Jurkat, Clone E6-1 (cell line): ENCODE measurements at places on chromosomes 7 and 10.

DNA sequence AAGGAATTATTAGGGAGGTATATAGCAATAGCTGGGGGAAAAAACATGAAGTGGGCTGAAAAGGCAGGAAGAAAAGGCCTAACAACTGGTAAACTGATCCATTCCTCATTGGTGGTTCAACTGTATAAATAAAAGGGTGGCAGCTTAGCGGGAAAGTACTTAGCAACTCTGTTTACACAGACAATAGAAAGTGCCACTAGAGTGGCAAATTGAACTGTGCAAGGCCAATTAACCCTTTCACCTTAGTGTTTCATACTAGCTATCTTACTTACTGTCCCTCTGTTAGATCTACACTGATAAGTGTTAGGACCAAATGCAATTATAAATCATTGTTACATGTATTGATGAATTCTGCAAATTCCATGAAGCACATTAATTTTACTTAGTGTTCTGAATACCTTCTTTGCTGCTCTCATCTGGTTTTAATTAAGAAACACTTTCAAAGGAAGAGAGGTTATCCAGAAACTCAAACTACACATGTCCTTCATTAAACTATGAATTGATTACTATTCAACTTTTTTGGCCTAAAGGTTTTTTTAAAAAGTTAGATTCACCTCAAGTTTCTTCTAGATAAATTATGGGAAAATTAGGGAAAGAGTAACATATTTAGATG lies 28.0 kb downstream of the DNAJC1 start:
- DNase-seq, result no peak

DNA sequence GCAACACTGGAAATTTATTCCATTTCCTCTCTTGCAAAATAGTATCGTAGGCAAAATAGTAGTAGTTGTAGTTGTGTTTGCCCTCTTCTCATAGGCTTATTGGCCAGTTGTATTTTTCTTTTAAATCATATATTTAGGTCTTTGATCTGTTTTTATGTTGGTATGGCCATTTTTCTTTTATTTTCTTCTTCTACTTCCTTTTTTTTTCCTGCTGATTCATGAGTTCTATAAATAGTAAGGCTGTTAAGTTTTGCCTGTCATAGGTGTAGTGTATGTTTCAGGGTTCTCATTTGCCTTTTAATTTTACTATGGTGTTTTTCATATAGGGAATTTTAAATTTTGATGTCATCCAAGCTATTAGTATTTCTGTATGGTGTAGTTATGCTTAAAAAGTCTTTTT lies 25.4 kb upstream of the MRC1 start:
- no peak for DNase-seq

GRCh38 chr7:84949501-84949900 lies 237.4 kb downstream of the SEMA3D start:
- no peak for DNase-seq

DNA sequence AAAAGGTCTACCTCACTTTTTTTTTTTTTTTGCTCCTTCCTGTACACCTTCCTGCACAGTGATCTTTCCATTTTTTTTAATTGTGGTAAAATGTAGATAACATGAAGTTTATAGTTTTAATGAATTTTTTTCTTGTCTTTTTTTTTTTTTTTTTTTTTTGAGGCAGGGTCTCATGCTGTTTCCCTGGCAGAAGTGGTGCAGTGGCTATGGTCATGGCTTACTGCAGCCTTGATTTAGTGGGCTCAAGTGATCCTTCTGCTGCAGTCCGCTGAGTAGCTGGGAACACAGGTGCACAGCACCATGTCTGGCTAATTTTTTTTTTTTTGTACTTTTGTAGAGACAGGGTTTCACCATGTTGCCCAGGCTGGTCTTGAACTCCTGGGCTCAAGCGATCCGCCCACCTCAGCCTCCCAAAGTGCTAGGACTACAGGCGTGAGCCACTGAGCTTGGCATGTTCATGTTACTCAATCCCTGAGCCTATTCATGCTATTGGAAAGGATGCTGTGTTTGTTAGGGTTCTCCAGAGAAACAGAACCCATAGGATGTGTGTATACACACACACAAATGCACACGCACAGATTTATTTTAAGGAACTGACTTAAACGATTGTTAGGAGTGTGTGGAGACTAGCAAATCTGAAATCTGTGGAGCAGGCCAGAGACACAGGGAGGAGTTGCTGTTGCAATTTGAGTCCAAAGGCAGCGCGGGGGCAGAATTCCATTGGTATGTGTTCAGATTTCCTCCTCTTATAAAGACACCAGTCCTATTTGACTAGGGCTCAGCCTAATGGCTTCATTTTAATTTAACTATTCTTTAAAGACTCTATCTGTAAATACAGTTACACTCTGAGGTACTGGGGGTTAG lies 29.1 kb downstream of the GALNT11 start:
- DNase-seq, result no peak

DNA sequence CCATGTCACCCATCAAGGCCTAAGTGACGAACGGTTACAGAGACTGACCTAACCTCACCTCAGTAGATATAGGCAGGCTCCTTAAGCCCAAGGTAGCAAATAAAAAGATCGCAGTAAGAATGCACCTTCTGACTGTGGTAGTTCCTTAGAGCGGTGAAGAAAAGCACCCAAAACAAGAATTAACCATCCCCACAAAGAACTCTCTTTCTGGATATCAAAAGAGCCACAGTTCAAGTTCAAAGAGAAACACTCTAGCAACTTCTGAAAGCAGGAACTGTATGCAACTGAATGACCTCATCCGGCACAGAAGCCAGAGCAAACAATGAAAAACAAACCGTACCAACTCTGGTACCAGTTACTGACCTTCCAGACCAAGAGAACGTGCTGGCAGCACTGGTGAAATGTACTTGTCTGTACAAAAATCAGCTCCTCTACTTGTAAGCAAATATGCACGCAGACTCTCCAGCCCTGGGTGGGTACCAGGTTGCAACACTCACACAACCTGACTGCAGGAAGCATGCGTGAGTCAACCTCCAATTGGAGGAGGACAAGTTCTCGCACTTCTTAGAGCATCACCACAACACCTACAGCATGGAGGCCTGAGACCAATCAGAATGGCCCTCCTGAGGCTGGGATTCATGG lies 202.7 kb downstream of the FAM107B start:
- DNase-seq, result peak; percentile 82

DNA sequence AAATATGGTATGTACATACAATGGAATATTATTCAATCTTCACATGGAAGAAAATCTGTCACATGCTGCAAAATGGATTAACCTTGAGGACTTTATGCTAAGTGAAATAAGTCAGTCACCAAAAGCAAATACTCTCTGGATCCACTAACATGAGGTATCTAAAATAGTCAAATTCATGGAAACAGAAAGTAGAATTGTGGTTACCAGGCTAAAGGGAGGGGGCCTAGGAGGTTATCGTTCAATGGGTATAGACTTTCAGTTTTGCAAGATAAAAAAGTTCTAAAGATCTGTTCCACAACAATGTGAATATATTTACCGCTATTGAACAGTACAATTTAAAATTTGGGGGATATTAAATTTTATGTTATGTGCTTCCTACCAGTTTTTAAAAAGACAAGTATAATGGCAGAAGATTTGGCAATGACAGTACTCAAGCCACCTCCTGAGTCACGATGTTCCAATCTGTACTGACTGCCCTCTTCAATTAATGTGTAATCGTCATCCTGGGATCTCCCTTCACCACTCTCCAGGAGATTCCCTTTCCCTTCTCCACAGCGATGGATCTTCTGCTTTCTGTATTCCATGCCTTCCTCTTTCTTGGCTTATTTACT lies 32.3 kb upstream of the IL6 start:
- DNase-seq, result no peak

DNA sequence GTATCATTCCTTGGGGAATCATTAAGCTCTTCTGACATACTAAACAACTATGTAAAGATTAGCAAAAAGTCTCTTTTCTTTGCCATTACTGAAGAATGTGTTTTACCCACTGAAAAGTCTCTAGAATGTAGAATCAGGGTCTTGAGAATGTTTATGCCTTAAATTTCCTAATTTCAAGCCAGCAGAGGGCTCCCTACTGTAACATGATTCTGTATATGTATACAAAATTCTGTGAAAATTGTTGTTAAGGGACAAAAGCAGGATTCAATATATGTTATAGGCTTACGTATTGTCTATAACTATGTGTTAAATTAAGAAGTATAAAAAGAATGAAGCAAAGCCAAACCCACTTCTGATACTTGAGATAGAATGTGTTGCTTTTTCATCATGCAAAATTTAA lies 296.9 kb upstream of the DGKB start:
- peak; percentile 1 for DNase-seq

DNA sequence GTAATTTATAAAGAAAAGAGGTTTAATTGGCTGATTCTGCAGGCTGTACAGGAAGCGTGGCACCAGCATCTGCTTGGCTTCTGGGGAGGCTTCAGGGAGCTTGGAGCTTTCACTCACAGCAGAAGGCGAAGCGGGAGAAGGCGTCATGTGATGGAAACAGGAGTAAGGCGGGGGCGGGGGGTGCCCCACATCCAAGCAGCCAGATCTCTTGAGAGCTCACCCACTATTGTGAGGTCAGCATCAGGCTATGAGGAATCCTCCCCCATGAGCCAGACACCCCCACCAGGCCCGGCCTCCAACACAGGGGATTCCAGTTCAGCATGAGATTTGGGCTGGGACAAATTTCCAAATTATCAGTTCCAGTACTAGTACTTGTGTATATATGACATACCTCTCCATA lies 46.2 kb downstream of the WDR37 start:
- DNase-seq, result no peak

DNA sequence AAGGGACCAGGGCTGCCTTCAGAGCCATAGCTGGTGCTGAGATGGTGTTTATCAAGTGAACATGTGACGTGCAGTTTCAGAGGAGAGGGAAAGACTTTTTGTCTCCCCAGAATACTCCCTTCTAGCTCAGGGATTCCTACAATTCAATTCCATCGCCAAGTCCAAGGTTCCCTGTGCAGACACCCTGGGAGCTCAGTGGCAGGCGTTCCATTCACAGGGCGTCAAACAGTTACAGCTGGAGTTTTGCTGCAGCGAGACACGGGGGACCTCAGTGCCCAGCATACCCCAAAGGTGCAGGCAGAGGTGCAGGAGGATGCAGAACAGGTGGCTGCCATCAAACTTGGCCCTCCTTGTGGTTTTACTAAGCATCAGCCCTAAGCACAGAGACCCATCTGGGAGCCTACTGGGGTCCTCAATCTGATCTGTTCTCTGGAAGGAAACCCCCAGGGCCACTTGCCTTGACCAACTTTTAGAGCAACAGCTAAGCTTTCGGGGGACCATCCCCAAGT lies 846 bp upstream of the CALML5 start:
- DNase-seq, result no peak

GRCh38 chr7:142523821-142524460 lies 225.3 kb upstream of the PRSS1 start:
- DNase-seq, result no peak

GRCh38 chr10:100562008-100562672 lies 26.4 kb downstream of the HIF1AN start:
- no peak for DNase-seq

GRCh38 chr7:66306243-66306642 lies 101.1 kb downstream of the TPST1 start:
- no peak for DNase-seq
